ENCODE measurements at places on chromosomes 7 and 10. TPM values are rescaled to one million over a fixed set of nuclear protein-coding genes. Genes with fewer than 3 reads are reported as not detected.

Gene ADAP1
- 50.3 TPM for total RNA-seq

Gene DNAJC12
- total RNA-seq = 25.6 TPM

Gene GPR85
- 106 TPM for total RNA-seq

Gene SSC4D
- total RNA-seq = 1.6 TPM

Gene HOXA6
- total RNA-seq = not detected

Gene TMEM176B
- 5.8 TPM for total RNA-seq

Measured in diencephalon (tissue), 1 donor.